ENCODE measurements at places on chromosomes 4 and X. TPM values are rescaled to one million over a fixed set of nuclear protein-coding genes. Genes with fewer than 3 reads are reported as not detected.

Gene HSFX4
- not detected for total RNA-seq

Gene PNMA6F
- not detected for total RNA-seq

Gene SSX2B
- not detected for total RNA-seq

Gene ITGB1BP2
- not detected for total RNA-seq

Gene NCAPG
- total RNA-seq = 2.1 TPM

Gene POU3F4
- not detected for total RNA-seq

Gene BST1
- 9.4 TPM for total RNA-seq
